ENCODE measurements at places on chromosomes 1 and 21.

DNA sequence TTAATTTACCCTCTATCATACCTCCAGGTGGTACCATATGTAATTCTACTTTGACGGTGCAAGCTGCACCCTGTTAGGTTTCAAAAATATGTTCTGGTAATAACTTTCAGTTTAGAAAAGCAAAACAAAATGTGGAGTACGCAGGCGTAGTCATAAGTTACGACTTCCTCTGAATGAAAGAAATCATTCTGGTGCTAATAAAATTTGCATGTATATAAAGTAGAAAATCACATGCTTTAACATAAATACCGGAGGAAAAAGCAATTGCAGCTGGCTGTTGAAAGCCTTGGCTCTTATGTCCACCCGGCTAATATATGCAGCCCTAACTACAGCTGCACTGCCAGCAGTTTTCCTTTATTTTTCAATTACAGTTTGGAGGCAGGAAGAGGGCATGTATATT is 65.2 kb upstream of the TMPRSS15 start:
- no peak for DNase-seq

DNA sequence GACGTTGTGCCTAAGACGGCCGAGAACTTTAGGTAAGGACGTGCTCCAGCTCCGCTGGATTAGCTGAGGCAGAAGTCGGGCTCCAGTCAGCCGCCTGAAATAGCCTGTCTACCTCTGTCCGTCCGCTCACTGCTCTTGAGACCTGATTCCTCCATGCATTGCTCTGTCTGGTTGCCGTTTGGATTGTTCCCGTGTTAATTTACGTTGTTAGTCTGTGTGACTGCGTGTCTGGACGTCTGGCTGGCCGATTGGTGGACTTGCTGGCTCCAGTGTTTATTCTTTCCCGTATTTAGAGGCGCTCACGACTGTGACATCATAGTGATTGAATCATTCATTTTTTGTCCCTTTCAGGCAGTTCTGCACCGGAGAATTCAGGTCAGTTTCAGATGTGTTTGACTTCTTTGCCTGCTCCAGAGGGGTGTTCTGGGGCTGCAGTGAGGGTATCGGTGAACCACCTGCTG is 684 bp downstream of the PPIH start:
- DNase-seq, result no peak

- DNase-seq, result no peak
These were observed 1.1 kb upstream of the PRDM16 start for GRCh38 chr1:3067671-3068563.

- no peak for DNase-seq
These were observed 125.5 kb upstream of the HNRNPU start for GRCh38 chr1:244989813-244990212.

DNA sequence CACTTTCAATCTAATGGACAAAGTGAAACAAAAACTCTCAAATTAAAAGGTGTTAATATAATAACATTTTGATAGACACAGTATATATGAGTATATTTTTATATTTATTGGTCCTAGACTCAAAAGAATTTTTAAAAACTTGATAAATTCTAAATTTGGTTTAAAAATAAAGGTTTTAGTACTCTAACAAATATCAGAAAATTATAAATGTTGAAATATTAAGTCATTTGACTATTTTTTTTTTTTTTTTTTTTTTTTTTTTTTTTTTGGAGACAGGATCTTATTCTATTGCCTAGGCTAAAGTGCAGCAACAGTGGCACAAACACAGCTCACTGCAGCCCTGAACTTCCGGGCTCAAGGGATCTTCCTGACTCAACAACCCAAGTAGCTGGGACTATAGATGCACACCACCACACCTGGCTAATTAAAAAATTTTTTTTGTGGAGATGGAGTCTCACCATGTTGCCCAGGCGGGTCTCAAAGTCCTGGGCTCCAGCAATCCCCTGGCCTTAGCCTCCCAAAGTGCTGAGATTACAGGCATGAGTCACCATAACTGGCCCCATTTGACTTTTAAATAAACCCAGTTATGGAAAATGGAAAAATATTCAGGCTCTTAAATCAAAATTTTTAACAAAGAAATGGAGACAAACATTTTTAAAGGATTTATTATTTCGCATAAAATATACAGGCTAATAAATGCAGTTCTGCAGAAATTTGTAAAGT is 60.8 kb upstream of the RBM34 start:
- DNase-seq, result no peak

GRCh38 chr1:147882535-147882934 is 20.1 kb upstream of the GJA8 start:
- no peak for DNase-seq

GRCh38 chr1:226211181-226211821 is 12.2 kb upstream of the MIXL1 start:
- no peak for DNase-seq

- DNase-seq, result peak; percentile 23
These were observed 322.1 kb upstream of the TMPRSS15 start for GRCh38 chr21:18725653-18726052.

DNA sequence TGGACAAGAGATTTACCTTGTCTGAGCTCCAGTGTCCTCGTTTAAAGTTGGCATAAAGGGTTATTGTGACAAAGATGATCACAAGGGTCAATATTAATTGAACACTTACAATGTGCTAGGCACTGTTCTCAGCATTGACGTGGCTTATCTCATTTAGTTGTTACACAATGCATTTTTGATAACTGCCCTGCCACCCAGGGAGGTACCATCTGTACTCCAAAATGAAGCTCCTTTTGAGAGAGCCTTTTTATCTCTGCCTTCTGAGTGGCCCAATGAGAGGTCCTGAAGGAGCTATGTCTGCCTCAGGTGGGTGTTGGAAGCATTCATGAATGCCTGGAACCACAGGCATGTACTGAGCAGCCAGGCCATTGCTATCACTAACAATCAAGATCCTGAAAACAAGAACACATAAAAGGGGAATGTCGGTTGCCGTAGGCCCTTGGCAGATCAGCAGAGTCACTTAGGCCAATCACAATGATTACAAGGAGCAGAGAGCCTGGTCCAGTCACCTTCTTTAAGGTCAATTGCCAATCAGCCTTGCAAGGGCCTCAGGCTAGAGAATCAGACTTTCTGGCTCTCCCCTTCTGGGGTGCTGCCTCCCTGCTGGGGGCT is 78.5 kb downstream of the NMNAT2 start:
- no peak for DNase-seq

GRCh38 chr1:182677397-182678098 is 6.8 kb downstream of the RGS8 start:
- no peak for DNase-seq

DNA sequence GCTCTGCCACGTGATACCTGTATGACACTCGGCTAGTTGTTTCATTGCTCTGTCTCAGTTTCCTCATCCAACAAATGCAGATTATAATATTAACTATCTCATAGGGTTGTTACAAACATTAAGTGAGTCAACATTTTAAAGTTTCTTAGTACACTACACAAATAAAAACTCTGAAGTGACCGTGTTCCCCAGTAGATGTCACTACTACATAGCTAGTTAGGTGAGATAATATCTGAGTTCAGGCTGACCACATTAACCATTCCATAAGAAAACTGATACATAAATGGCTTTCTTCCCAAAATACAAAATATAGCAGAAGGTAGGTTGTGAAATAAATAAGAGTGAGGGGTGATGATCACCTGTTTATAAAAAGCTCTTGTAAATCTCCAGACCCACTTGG is 214.1 kb downstream of the NUF2 start:
- DNase-seq, result no peak

DNA sequence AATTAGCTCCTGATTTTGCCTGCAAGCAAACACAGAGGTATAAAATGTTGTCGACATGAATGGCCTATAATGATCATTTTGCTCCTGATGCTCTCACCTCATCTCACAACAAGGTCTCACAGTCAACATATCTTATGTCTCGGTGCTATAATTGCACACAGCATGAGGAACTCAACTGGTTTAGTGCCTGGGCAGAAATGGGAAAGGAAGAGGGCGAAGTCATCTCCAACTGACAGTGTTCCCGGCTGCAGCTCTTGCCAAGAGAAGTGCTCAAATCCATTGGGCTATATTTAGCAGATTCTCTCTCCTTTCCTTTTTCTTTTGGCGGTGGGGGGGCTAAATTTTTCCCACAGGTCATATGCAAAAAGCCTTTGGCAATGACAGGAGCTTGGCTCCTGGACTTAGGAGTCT is 53.0 kb downstream of the SLC45A1 start:
- DNase-seq, result no peak

DNA sequence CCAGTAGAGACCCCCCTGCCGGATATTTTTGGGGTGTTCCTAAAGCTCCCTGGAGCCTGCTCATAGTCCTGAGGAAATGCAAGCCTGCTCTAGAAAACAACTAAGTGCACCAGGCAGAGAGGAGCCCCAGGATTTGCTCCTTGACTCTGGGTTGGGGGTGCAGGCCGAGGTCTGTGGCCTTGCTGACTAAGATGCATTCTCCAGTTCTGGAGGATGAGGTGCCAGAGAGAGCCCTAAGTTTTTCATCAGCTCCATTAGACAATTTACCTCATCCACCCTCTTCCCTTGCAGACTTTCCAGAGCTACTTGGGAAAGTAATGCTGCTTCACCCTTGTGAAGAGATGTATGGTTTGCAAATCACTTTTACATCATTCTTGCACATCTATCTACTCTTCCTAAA is 9.1 kb downstream of the TUFT1 start:
- no peak for DNase-seq

- DNase-seq, result no peak
These were observed 50.3 kb upstream of the CTPS1 start for GRCh38 chr1:40929155-40929554.

DNA sequence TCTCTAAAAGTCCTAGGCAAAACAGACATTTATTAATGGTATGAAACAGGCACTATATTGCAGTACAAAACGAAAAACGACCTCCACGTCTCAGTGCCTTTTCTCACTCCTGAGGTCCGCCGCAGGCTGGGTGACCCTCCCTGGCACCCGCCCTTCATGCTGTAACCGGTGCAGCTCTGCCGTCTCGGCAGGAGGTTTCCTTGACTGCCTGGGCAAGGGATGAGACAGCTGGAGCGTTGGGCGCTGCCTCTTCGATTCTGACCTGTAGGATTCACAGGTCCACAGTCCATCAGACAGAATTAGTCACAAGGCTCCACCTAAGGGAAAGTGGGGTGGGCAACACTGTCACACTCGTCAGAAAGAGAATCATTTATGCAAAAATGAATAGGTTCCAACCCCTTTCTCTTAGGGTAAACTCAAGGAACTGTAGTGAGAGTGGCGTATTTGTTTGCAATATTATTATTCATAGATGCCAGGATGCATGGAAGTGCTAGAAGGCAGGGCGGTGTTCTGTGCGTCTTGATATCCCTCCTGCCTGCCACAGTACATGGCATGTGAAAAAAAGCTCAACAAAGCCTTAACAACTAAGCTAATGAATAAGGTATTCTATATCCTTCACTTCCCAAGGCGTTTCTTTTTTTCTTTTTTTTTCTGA is 23.5 kb upstream of the ZBTB18 start:
- DNase-seq, result peak; percentile 91

- no peak for DNase-seq
These were observed 139.9 kb upstream of the PKN2 start for GRCh38 chr1:88544195-88544594.

DNA sequence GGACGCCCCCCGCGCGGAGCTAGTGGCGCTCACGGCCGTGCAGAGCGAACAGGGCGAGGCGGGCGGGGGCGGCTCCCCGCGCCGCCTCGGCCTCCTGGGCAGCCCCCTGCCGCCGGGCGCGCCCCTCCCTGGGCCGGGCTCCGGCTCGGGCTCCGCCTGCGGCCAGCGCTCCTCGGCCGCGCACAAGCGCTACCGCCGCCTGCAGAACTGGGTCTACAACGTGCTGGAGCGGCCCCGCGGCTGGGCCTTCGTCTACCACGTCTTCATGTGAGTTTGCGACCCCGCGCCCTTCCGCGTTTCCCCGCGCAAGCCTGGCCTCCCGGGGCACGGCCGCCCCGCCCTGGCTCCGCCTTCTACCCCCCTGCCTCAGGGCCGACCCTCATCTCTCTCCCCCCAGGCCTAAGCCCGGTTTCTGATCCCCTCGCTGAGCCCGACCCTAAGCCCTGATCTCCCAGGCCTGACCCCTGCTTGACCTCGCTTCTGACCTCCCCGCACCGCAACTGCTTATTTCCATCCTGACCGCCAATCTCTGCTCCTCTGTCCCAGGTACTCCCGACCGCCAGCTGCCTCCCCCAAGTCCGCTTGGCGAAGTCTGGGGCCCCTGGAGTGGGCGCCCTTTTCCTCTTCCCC is 669 bp downstream of the KCNQ4 start:
- no peak for DNase-seq

- DNase-seq, result no peak
These were observed 7.5 kb downstream of the TNFSF18 start for GRCh38 chr1:173043253-173043652.

- DNase-seq, result peak; percentile 59
These were observed 80.4 kb upstream of the SPATA6 start for GRCh38 chr1:48552420-48552819.

DNA sequence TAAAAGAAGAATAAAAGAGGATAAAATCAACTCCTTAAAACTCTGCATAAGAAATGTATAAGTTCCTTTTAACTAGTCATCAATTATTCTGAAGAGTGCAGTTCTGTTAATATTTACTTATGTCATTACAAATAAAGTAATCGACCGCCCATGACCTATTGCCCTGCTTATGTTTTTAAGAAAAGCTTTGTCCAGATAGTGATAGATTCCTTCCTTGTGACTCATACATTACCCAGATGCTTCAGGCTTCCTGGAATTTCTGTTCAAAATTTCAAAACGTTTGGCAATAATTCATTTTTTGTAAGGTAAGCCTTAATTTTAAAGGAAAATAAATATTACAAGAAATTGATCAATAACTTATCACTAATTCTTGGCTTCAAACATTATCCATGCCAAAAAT is 918.2 kb upstream of the ADGRL2 start:
- DNase-seq, result no peak

GRCh38 chr1:64184003-64184440 is 19.4 kb upstream of the UBE2U start:
- no peak for DNase-seq

GRCh38 chr1:84062496-84062895 is 63.6 kb upstream of the TTLL7 start:
- DNase-seq, result no peak

- DNase-seq, result no peak
These were observed 212.4 kb upstream of the USP24 start for GRCh38 chr1:55427606-55428005.

DNA sequence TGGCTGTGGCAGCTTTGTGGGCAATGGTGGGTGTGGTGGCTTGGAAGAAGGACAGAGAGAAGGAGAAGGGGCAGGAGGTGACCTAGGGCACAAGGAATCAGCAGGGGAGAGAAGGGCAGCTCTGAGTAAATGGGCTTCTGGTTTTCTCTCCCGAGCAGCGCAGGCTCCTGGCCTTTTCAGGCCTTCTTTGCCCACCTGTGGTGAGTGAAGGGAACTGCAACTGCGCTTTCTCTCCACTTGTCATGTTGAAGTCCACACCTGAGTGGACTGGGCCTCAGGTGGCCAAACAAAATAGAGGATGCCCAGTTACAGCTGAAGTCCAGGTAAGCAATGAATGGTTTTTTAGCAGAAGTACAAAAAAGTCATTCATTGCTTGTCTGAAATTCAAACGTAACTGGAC is 29.4 kb upstream of the KCNA10 start:
- DNase-seq, result peak; percentile 72
